Left kidney (tissue), 8 donors: ENCODE measurements at places on chromosomes 12 and 14. TPM values are rescaled to one million over a fixed set of nuclear protein-coding genes. Genes with fewer than 3 reads are reported as not detected.

GRCh38 chr12:95208678-95209077, 8.6 kb downstream of the FGD6 start:
- DNase-seq, result no peak

DNA sequence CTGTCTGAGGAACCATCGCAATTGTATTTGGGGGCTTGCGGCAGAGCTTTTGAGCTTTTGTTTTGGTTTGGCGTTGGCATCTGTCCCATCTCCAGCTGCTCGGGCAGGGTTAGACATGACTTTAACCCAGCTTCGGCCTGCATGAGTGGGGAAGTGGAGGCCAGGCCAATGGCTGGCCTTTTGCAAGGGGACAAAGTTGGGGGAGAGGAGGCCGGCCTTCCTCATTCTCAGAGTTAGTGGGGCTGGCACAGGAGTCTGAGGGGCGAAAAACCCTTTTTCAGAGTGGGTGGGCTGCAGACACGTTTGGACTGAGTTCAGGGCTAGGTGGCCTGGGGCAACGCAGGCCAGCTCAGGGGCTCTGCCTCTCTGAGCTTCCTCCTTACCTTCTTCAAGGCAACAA, 5.2 kb downstream of the KRT82 start:
- no peak for DNase-seq

- DNase-seq, result no peak
These were observed 459.8 kb downstream of the EGLN3 start for GRCh38 chr14:33491112-33491511.

GRCh38 chr12:879641-880040, 69.9 kb downstream of the RAD52 start:
- no peak for DNase-seq

Gene HECTD4
- 70.7 TPM for polyA plus RNA-seq

Gene ANKS1B
- 4.8 TPM for polyA plus RNA-seq
